ENCODE measurements at places on chromosomes 7 and 10.

GRCh38 chr7:135200821-135201331, 10.4 kb downstream of the WDR91 start:
- DNase-seq: no peak

DNA sequence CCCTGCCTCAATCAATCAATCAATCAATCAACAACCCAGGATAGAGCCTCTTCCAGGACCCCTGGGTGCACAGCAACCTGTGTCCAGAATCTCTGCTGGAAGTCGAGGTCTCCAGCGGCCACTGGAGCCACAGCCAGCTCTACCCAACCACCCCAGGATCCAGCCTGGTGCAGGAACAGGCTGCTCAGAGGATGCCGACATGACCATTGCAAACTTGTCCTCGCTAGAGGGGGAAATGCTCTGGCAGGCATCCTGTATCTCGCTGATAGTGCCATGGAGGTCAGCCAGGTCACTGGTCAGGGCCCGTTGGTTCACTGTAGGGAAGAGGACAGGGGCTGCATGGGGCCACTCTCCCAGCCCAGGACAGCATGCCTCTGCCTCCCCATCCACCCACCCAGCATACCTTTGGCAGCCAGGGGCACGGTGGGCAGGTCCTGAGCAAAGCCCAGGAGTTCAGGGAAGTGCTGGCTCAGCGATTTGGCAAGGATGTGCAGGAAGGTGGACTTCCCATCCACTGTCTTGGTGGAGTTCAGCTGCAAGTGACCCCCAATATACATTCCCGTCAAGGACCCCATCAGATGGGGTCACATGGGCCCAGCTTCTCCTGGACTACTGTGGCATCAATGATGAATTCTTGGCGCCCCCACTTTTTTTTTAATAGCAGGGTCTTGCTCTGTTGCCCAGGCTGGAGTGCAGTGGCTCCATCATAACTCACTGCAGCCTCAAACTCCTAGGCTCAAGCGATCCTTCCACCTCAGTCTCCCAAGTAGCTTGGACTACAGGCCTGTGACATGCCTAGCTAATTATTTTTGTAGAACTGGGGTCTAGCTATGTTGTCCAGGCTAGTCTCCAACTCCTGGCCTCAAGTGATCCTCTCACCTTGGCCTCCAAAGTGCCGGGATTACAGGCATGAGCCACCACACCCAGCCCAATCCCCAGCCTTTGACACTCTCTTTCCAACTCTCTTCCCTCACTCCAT, 49.4 kb downstream of the GRID2IP start:
- no peak for DNase-seq

- DNase-seq: no peak
Measured at GRCh38 chr10:128314686-128315085, 188.5 kb upstream of the MKI67 start.

DNA sequence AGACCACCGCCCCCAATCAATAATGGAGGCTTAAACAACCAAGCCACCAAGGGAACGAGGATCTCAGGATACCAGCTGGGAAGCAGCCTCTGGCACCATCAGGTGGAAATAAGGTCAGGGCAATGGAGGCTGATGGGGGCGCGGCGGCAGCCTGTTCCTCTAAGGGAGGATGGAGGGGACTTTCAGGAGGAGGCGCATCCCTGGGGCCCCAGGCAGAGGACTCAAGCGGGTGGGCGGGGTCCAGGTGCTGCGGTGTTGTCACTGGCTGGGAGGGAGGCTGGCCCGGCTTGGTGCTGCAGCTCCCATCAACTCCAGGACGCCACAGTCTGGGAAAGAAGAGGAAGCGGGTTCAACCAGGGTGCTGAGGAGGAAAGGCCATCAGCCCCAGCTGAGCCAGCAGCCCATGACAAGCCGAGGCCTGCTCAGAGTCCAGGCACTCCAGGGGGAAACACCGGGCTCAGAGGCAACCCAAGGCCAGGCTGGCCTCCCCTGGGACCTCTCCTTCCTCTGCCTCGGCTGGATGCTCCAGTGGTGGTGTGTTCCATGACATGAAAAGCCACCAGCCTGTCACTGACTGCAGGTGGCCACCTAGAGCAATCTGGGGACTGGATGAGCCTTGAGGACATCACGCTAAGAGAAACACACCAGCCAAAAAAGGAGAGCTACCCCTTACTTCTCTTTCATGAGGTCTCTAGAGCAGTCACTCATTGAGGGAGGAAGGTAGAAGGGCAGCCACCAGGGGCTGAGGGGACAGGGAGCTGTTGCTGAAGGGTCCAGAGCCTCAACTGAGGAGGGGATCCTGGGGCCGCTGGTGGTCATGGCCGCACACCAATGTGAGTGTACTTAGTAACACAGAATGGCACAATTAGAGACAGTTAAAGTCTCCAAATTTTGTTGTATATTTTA, 4.6 kb downstream of the GIGYF1 start:
- no peak for DNase-seq

DNA sequence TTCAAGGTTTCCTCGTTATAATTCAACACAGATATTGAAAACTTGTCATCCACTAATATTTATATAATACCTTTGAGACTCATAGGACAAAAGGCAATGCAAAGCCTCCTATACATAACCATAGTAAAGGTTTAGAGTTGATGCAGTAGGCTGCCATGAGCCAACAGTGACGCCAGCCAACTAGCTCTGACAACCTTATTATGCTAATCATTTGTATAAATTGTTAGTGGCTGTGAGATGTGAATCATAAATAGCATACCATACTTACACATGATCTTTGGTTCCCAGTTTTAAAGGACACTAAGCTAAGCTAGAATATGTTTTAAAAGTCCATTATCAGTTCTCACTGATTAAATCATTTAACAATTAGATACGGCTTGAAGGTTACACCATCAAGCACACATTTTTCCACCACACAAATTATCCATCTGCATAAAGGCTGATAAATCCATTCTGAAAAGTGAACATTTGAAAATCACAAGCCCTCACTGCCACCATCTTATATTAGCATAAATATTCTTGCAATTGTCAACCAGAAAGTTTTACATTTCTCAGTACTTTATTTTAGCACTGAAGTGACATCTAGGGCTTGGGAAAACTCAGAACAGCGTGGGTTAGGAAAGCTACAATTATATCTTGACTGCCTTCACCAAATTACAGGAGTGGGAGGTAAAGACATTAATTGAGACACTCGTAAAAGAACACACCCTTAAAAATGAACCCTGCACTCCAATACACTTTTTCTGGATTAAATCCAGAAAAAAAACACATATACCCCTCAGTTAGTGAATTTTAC, 30.7 kb downstream of the COA1 start:
- no peak for DNase-seq

DNA sequence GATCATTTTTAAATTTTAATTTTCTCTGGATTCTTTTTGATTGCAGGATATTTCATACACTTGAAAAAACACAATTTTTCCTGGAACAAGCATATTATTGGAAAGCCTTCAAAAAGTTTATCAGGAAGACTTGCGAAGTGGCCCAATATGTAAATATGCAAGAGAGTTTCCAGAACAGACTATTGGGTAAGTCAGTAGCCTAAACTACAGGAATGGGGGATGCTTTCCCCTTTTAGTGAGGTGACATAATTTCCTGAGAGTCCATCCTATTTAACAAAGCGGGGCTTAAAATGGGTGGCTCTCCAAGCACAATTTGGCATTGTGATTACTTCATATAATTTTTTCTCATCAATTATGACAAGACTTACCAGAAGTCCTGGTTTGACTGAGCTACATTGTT, 77.9 kb downstream of the ABCA13 start:
- DNase-seq: no peak

DNA sequence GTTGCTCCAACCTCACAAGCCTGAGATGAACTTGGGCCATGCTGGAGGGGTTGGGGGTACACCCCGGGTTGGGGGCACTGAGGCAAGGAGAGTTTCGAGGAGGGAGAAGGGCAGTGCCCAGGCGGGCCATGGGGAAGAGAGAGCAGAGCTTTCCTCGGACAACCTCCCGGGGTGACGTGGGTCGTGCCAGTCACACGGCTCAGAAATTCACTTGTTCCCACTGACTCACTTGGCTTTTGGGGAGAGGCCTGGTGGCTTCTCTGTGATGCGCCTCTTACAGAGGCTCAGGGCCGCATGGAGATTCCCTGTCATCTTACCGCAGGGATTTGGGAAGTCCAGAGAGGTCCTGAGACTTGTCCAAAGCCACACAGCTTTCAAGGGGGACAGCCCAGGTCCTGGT, 2.9 kb downstream of the LAT2 start:
- no peak for DNase-seq
